ENCODE measurements at places on chromosomes 6 and 20.

GRCh38 chr6:105515054-105515453 lies 112.2 kb upstream of the PREP start:
- no peak for DNase-seq

GRCh38 chr6:84785671-84786070 lies 21.3 kb upstream of the TBX18 start:
- no peak for DNase-seq

GRCh38 chr6:105769197-105769596 lies 316.9 kb upstream of the PRDM1 start:
- DNase-seq, result no peak

DNA sequence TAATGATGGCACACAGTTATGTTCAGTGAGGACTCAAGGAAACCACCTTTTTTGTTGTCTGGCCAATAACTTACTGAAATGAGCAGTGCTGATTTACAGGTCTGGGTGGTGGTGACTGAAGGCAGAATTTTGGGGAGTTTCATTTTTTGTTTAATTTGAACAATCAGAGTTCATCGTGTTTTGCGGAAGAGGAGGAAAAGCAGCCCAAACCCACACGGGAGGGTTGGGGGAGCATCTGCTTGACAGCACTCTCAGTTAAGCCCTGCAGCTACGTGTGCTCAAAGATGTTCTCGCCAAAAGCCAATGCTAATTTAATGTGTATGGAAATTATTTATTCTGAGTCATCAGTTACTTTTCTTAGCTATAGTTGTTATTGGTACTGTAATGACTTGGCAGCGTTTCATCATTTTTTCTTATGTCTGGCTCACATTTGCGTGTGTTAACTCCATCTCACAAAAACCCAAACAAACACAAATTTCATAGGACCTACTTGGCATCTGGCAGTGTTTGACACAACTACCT lies 89.2 kb downstream of the UST start:
- DNase-seq, result no peak

- no peak for DNase-seq
Observed at GRCh38 chr20:62755817-62756724, 40.2 kb upstream of the MRGBP start.

DNA sequence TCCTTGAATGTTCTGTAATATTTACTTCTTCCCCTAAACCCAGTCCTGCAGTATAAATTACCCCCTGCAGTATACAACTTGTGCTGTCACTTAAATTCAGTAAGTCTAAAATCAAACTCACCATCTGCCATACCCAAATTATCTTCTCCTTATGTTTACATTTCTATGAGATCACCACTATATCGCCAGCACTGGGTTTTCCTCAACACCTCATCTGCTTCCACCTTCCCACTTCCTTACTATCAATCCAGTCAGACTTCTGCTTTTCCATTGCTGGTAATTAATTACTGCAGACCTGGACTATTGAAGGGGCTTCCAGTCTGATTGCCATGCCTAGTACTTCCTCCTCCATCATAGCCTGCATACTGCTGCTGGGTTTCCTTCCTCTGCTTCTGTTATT lies 15.2 kb downstream of the EFHC1 start:
- DNase-seq, result no peak

GRCh38 chr6:160386869-160387530 lies 38.8 kb downstream of the SLC22A3 start:
- no peak for DNase-seq

DNA sequence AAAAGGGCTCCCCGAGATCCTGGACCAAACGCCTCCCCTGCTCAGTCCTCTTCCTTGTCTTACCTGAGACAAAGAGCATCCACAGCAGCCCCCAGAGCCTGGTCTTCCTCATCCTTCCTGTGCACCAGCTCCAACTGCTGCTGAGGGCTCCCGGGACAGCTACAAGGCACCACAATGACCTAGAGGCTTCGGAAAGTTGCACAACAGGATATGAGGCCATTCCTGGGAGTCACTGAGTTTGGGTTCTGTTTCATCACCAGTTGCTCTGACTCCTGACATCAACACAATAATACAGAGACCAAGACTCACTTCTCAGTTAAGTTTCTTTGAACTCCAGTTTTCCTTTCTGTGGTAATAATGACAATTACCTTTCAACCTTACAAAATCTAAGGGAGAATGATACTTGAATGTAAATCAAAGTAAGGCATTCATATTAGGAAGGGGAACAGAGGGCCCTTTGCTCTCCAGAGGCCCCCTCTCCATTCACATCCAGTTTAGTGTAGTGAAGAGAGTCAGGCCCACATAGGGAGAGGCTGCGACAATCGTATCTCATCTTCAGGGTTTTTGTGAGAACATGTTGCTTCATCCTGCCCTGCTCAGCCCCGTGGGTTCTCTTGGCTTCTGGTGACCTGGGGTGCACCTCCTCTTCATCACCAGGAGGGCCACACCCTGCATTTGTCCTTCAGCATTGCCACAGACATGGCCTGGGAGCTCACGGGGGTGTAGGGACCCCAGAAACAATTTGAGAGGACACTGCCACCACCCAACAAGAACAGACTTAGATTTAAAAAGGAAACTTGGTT lies at the start of gene TREM1:
Gene TREM1, minus strand, starts transcription at position 139 of the 803 bp plus-strand sequence. Its CDS starts 27 bp downstream, at position 112.
- DNase-seq, result peak; percentile 97

- no peak for DNase-seq
Observed at GRCh38 chr20:47788741-47789080, 3.4 kb upstream of the SULF2 start.

DNA sequence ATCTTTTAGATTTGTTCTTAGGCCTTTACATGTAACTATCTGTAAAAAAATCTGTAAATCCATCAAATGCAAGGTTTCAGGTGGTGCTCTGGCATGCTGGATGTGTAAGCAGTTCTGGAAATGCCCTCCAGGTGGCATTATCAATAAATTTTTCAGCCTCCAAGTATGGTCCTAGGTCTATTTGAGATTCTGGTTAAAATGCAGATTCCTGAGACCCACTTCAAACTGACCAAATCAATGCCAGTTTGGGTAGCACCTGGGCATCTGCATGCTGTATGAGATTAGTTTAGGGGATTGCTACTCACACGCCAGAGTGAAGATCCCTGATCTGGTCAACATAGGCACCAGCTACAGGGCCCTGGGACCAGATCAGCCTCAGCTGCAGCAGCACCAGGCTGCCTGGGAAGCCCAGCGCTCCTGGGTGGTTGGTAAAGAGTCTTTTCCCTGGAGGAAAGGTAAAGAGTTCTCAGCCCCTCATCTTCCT lies 507.3 kb upstream of the CITED2 start:
- DNase-seq, result peak; percentile 44

DNA sequence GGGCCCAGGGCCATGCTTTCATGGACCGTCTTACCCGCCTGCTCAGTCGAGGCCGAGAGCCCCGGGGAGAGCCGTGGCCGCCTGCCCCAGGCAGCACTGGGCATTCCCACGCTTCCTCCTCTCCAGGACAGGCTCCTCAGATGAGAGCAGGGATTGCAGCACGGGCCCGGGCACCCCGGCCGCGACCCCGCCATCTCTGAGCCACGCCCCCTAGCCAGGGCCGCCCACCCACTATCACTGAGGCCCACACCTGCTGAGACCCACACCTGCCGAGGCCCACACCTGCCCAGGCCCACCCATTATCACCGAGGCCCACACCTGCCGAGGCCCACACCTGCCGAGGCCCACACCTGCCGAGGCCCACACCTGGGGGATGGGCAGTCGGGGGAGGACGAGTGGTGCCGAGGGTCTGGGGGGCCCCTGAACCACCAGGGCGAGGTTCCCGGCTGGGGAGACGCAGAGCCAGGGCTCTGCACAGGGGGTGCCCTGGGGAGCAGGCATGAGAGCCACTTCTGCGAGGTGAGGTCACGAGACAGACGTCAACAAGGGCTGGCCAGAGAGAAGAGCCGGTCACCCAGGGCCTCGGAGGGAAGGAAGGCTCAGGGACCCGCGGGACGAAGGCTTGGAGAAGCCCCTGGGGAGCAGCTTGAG lies 235.6 kb downstream of the ERMARD start:
- DNase-seq, result no peak

DNA sequence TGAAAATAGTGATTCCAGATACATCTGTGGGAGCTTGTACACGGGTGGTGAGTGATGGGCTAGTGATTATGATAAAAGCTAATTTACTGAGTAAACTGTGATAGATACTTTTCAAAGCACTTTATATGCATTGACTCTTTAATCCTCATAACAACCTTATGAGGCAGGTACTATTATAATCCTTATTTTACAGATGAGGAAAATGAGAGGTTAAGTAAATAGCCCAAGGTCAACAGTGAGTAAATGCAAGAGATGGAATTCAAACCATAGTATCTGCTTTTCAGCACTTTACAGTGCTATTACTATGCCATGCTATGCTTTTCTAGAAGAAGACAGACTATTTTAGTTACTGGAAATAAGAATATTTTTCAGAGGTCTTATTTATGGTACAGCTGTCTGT lies 320.9 kb upstream of the CITED2 start:
- DNase-seq, result no peak
